ENCODE measurements at places on chromosomes 12 and 14. TPM values are rescaled to one million over a fixed set of nuclear protein-coding genes. Genes with fewer than 3 reads are reported as not detected.

Gene FBLN5
- total RNA-seq = 5.6 TPM

Gene ABCD4
- total RNA-seq = 91.5 TPM

Gene CCDC38
- total RNA-seq = not detected

Gene DPF3
- total RNA-seq = 0.40 TPM

Gene ASCL4
- not detected for total RNA-seq

Gene PXMP2
- total RNA-seq = 8.9 TPM

All from T-cell (primary cell).